Activated naive CD4-positive, alpha-beta T cell treated with anti-CD3 and anti-CD28 coated beads, Interleukin-2, amount 50 U/mL, for 72 hours (primary cell): ENCODE measurements at places on chromosomes 6 and 20.

DNA sequence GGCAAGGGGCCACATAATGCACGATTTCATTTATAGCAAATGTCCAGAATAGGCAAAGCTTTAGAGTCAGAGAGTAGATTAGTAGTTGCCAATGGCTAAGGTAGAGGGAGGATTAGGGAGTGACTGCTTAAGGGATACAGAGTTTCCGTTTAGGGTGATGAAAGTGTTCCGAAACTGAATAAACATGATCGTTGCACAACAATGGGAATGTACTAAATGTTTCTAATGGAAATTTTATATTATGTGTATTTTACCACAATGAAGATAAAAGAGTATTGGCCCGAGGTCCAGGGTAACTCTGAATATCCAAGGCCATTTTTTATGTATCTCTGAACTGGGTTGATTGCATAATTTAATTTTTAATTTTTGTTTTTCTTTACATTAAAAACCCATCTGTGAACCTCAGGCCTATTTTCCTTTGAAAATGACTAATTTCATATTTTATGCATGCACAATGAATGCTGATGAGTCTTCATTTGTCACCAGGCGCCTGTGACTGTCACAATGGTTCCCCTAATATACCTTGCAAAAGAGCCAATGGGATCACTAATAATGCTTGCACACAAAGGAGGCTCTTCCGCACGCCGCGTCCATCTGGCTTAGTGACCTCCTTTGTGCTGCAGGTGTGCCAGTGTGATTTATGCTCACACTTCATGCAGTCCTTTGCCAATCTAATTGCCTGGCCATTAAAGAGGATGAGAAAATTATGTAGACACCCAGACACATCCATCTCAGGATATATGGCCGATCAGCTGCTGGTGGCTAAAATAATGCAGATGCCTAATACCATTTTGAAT is 612.5 kb downstream of the CDH26 start:
- no peak for DNase-seq

GRCh38 chr6:100160930-100161329 is 166.9 kb upstream of the MCHR2 start:
- no peak for DNase-seq

- DNase-seq: no peak
Observed at GRCh38 chr20:32366380-32366779, 8.2 kb downstream of the ASXL1 start.

- no peak for DNase-seq
Observed at GRCh38 chr6:165987483-165988301, 180.0 kb downstream of the TBXT start.

DNA sequence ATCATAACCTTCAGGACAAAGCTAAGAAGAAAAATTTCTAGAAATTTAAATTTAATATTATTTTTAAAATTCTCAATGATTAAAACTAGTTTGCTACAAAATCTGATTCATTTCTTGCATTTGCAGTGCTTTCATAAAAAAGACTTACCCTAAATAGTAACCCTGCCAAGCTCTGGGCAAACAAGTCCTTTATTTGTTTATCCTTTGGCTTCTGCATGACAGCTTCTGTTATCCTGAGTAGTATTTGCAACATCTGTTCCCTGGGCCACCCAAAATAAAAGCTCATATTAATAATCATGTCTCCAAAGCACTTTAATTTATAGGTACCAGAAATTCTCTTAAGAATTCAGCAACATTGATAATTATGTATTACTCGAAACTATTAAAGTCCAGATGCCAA is 101.3 kb downstream of the RALGAPA2 start:
- DNase-seq: no peak

- no peak for DNase-seq
Observed at GRCh38 chr6:35980991-35981645, 43.3 kb downstream of the SLC26A8 start.

DNA sequence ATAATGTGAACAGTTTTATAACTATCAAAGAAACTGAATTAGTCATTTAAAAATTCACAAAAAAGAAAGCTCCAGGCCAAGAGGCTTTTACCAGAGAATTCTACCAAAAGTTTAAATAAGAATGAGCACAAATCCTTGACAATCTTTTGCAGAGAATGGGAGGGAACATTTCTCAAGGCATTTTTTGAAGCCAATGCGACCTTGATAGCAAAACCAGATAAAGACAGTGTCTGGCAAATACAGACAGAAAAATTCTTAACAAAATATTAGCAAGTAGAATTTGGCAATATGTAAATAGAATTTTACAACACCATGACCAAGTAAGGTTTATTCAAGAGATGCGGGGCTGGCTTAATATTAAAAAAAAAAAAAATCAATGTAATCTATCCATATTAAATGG is 41.7 kb downstream of the RNF24 start:
- no peak for DNase-seq

DNA sequence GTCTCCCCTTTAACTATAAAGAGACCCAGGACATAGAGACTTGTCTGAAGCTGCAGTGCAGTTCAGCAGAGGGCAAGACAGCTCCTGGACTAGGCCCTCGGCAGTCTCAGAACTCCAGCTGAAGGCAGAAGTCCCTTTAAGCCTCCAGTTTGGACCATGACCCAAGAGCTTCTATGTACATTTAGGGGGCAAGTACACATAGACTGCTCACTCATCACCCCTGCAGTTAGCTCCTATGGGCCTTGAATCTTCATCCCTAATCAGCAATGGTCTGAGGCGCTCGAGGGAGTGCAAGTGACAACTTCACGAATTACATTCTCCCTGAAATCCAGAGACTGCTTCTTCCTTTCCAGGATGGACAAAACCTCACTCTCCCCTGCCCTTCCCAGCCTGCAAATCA is 47.4 kb downstream of the KCNK5 start:
- DNase-seq: no peak

DNA sequence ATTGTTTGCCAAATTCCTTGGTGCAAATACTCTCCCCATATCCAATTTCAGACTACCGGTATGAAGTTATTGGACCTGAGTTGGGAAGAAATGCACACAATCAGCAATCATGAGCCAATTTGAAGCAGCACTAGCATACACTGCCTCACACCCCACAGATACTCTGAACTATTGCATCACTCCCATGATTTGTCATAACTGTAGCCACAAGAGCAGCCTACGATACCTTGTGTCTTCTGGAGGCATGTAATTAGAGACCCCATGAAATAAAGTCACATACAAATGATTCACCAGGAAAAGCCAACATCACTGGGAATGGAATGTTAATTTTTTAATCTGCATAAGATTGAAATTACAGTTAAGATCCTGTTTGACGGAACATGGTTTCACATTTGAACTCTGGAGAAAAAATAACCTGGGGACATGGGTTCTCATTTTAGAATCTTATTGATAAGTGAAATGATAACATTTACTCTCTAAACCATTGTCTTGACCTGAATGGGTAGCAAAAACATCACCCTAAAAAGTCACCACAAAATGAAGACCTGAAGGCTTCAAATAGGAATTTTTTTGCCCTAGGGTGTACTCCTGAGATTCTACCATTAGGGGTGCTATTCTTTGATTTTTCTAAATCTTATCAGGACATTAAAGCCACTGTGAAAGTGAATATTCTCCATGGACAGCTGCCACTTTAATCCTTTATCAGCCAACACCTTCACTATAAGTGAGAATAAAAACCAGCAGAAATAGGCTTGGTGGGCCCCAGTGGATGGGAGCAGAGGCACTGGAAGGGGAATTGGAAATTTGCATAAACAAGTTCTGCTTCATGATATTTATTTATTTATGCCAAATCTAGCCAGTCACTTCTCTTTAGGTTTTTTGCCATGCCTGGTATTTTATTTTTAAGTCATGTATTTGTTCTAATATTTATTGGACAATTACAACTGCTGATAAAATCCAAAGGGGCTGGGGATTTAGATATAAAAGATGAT is 34.5 kb upstream of the HBS1L start:
- DNase-seq: no peak

- DNase-seq: no peak
Observed at GRCh38 chr20:18138266-18138582, 561 bp downstream of the KAT14 start.

GRCh38 chr6:52390361-52390727 is 28.4 kb downstream of the PAQR8 start:
- no peak for DNase-seq

DNA sequence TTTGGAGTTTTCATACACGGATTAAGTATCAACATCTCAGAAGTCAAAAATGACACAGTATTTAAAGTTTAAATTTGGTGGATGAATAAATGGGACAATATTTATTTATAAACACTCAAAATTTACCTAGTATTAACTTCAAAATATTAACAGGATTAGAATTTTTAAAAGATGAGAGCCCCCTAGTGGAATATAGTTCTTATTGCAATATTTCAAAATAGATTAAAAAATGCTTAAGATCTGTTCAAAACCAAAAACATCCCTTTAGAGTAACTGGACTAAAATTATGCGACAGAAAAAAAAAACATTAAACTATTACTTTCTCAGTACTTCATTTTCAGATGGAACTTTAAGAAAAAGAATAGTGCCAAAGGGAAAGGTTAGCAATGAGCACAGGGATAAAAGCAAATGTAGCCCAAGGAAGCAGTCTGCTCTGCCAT is 56.6 kb downstream of the SNX14 start:
- no peak for DNase-seq

- DNase-seq: no peak
Observed at GRCh38 chr6:4401408-4402368, 266.3 kb upstream of the ECI2 start.

DNA sequence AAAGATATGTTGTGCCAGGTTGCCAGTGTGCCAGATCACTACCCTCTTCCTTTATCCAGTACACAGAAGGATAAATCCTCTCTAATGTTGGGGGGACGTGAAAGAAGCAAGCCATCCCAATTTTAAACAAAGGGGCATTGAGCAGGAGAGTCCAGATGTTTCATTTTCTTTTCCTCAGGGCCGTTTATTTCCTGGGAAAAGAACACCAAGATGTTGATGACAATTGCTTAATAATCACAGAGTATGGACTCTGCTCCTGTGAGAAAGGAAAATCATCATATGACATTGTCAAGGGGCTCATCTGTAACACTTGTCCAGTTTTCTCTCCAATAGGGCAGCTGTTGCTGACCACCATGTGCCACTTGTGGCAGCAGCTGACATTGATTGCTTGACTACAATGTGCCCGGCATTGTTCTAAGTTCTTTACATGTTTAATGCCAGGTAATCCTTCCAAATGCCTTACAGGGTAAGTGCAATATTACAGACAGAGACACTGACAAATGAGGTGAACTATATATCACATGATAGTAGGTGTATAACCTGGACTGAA is 161.4 kb downstream of the CD109 start:
- DNase-seq: no peak

GRCh38 chr6:113328886-113329381 is 528.2 kb upstream of the MARCKS start:
- no peak for DNase-seq

DNA sequence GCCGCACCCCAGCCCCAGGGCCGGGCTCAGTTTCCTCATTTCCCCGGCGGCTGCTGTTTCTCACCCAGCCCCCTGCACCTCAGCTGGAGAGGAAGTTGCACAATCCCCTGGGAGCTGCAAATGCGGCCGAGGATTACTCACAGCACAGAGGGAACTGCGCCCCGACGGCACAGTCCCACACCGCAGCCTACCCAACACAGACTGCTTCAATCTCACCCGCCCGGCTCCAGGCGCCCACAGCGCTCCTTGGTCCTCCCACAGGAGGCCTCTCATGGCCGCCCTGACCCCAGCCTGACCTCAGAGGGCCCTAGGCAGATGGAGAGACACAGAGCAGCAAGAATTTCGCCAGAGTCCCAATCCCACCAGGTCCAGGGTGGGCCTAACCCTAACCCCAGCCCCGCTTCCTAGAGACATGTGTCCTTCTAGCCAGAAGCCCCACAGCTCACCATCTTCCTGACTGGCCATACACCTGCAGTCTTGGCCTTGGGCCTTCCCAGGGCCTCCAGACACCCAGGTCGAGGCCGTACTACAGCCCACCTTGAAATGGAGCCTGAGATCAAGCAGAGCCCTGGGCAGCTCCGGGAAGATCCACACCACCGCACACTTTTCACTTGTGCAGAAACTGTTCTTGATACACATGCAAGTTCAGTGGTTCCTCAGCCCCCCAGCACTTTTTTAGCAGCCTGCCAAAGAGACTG is 11.7 kb downstream of the TFEB start:
- DNase-seq: no peak

DNA sequence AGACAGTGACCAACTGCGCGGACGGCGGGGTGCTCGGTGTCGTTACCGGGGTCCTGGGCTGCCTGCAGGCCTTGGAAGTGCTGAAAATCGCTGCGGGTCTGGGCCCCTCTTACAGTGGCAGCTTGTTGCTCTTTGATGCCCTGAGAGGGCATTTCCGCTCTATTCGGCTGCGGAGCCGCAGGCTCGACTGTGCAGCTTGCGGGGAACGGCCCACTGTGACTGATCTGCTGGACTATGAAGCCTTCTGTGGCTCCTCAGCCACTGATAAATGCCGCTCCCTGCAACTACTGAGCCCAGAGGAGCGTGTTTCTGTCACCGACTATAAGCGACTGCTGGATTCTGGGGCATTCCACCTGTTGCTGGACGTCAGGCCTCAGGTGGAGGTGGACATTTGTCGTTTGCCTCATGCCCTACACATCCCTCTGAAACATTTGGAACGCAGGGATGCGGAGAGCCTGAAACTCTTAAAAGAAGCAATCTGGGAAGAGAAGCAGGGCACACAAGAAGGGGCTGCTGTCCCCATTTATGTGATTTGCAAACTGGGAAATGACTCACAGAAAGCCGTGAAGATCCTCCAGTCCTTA is 1.0 kb downstream of the MOCS3 start:
- no peak for DNase-seq

GRCh38 chr20:10131732-10132345 is 86.8 kb upstream of the SNAP25 start:
- DNase-seq: no peak

DNA sequence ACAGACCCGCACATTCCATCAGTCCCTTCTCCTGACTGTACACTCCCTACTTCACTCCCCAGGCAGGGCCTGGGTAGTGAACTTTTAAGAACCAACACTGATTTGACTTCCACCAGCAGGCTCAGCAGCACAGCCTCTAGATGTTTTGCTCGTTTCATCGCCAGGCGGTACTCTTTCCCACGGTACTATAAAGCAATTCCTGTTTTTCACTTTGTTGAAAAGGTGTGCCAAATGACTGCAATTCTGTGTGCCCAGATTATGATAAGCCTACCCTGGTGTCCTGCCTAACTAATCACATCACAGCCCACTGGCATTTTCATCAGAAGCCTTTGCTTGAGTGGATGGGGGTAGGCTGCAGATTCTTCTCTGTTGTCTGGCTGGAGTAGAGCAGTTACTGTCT is 12.9 kb upstream of the WTAP start:
- no peak for DNase-seq
